ENCODE measurements at places on chromosomes 5 and 9. TPM values are rescaled to one million over a fixed set of nuclear protein-coding genes. Genes with fewer than 3 reads are reported as not detected.

GRCh38 chr9:95641586-95641985 lies 124.8 kb upstream of the PTCH1 start:
- DNase-seq: no peak

DNA sequence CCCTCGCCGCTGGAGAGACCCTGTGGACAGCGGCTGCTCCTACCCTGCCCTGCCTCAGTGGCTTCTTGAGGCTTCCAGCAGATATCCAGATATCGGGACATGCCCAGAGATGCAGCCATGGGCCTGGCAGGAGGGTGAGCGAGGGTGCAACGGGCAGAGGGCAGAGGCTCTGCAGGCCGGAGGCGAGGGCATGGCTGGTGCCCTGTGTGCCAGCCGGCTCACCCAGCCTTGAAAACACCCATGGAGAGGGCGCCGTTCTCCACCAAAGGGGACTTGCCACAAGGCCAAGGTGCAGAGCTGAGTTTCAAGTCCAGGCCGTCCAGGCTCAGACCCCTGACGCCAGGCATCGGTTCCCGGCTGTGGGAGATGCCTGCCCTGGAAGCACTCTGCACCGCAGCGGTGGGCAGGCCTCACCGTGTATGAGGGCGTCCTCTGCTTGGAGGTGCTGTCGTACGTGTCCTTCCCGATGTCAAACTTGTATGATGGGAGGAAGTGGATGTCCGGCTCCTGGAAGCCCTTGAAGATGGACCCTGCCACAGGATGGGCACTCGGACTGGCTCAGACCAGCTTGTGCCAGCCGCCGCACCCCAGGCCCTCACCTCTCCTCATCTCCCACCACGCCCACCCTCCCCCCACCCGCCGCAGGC lies 8.9 kb downstream of the INPP5E start:
- DNase-seq: no peak

DNA sequence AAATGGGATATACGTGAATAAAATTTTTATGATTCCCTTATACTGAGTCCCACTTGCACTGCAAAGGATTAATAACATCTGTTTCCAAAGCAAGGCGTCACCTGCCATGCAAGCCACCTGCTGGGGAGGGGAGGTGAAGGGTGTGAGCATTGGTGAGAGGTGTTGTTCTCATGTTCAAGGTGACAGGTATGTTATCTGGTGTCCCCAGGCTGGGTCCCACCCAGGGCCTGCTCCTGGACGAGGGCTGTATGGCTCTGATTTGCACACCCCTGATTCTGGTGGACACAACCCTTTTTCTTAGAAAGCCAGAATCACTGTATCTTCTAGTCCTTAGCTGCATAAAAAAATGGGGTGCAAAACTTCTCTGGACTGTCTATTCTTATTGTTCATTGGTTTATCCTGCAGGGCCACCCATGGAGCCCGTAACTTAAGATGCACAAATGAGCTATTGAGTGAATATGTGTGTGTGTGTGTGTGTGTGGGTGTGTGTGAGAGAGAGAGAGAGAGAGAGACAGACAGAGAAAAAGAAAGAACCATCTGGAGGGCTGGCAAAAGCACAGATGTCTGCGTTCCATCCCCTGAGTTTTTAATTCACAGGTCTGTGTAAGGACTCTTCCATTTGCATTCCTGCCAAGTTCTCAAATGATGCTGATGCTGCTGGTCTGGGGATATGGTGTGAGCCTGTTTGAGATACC lies 53.7 kb downstream of the SYK start:
- no peak for DNase-seq

GRCh38 chr5:68067976-68068603 lies 147.5 kb upstream of the PIK3R1 start:
- DNase-seq: no peak

DNA sequence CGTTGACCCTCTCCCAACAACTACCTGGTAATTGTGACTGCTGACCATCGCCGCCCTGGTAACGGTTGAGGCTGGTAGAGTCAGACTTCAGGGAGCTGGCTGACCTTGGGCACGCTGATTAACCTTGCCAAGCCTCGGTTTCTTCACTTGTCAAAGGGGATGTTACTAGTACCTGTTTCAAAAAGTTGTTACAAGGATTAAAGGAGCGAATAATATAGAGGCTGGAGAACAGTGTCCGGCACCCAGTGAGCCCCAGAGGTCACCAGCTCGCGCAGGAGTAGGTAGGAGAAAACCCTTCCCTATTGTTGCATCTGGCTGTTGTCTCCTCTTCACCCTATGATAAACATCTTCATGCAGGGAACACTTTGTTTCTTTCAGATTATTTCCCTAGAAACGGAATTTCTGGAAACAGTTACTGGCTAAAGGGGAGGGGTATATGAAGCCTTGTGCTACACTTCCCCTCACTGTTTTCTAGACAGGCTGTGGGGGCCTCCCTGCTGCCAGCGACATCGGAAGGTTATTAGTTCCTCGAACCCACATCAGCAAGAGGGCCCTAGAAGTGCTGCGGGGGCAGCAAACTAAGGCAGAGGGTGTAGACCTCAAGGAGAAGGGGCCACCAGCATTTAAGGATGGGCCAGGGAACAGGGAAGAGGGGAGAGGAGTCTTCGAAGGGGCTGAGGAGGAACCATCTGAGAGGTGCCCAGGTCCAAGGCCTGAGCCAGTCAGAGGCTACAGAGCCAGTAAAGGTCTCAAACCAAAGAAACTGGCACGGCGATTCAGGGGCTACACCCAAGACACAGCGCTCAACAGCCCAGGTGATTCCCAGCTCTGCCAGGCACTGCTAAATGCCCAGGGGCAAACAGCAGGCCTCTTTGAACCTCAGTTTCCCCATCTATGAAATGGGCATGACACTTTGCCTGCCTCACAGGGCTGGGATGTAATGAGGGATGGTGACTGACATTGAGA lies 37.6 kb downstream of the HRH2 start:
- no peak for DNase-seq

DNA sequence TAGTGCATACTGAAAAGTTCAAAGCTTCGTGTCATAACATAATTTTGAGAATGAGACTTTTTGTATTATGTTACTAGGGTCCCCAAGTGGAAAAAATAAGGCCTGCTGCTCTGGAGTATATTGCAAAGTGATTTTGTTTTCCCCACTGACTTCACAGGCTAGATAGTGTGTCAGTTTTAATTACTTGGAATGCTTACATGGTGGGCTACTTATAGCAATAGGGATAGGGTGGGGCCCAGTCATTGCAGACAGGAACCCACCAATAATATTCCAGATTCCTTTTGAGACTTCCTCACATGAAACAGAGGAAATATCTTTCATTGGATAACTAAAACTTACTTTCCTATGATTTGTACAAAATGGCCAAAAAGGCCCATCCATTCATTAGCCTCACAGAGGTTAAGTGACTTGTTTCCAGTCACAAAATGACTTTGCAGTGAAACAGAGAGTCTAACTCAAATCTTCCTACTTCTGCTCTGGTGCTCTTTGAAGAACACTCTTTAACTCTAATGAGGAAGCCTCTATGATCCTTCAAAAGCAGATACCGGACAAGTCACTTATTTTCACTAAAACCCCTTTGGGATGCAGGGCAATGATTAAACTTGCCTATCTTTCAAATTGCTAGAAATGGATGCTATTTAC lies 16.2 kb upstream of the MEF2C start:
- no peak for DNase-seq

GRCh38 chr9:127915801-127916719 lies 781 bp downstream of the ST6GALNAC4 start:
- DNase-seq: no peak

GRCh38 chr5:72556351-72557166 lies 49.3 kb upstream of the ZNF366 start:
- DNase-seq: peak; percentile 59

DNA sequence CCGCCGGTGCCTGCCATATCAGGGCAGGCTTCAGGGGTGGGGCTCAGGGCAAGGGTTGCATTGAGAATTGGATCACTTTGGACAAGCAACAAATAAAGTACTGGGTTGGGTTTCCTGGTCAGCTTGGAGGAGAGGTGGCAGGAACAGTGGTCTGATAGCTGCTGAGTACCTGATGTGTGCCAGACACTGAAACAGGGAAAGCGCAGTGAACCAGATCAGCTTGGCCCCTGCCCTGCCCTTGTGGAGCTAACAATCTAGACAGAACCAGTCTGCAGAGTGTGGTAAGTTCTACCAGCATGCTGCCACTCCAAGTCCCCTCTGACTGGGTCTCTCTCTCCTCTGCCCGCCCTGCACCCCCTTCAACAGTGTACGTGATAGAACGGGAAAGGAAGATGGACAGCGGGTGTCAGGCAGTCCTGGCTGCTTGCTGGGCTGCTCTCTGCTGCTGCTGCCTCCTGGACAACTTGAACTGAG lies 53.4 kb downstream of the CYSTM1 start:
- no peak for DNase-seq

DNA sequence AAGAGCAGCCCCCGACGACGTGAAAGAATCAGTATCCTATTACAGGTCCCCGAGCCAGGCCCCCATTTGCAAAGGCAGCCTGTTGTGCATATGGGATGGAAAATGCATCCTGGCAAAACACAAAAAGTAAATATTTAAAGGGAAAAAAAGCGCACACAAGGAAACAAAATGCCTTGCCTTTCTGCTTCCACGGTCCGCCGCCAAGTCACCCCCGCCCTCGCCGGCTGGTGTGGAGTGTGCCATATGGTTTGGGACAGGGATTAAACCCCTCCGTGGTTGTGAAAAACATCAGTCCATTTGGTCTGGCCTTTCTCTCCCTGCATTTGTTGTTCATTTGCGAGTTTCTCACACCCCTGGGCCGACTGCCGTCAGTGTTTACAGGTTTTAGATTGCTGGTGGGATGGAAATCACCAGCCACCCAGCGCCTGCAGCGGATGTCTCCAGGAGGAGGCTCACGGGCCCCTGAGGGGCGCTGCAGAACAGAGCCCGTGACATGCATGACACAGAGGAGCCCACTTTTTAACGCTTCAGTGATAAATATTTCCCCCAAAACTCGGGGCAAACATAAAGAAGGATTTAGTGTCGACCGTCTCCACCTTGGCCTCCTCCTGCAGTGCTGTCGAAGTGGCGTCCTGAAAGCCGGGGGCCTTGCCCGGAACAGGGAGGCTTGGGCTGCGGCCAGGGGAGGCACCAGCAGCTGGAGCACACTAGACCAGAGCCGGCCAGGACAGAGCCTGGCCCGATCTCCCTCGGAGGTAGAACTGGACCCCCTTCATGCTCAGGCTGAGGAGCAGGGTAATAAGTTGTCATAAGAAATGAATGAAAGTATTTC lies 161.5 kb downstream of the HSD17B3 start:
- no peak for DNase-seq

DNA sequence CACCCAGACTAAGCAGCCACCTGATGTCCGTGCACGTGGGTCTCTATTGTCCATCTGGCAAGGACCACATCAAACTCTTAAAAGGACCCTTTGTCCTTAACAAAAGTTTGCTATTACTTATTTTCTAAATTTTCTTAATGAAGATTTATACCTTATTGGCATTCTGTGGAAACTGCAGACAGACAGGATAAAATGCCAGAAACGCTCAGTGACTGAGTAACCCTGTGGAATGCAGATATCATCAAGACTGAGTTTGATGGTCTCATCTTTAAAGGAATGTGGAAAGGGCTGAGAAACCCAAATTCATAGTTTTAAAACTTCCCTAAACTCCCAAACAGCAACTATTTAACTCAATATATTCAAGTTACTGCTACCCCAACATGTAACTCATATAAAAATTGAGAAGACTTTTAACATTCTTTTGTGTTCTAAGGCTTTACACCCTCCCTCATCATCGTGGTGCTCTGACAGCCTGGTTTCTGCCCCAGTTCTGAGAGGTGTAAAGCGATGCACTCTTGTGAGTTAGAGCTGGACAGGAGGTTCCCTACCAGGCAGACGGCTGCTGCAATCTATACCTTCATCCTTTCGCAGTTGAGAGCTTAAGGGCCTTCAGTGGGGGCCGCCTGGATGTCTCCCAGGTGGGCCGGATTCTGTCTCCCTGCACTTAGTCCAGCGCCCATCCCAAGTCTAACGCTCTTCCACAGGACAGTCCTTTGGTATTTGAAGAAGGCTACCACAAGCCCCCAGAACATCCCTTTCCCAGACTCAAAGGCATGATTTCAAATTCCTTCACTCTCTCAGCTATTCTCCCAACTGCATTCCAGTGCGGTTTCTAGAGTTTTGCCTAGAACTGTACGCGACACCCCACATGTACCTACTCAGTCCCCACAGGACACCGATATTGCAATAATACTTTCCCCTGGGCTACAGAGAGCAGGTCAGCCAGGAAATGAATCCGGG lies 68.9 kb downstream of the DAP start:
- DNase-seq: no peak

DNA sequence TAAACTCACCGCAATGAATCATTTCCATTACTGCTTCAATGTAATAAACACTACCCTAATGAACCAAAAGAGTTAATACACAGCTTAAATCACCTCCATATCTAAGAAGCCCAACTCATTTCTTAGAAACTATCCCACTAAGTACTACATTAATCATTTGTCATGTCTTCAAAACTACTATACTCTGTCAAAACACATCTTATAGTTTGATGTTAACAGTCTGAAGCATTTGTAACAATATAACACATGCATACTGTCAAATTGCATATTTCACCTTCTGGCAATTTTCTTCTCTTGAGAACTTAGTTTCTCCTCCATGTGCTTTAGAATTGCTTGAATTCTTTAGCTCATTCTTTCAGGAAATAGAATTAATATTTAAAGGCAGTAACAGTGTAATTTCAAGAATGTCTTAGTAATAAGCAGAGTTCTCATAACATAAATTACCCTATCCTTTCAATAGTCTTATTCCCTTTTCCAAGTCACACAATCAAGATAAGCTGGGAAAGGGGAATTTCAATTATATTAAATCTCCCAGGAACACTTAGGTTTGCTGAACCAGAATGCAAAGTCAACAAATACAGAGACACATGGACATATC lies 199.7 kb downstream of the ATPSCKMT start:
- DNase-seq: no peak

GRCh38 chr5:36392818-36393217 lies 91.1 kb upstream of the RANBP3L start:
- no peak for DNase-seq

- DNase-seq: no peak
These were observed 101.2 kb downstream of the NLN start for GRCh38 chr5:65823204-65823603.

DNA sequence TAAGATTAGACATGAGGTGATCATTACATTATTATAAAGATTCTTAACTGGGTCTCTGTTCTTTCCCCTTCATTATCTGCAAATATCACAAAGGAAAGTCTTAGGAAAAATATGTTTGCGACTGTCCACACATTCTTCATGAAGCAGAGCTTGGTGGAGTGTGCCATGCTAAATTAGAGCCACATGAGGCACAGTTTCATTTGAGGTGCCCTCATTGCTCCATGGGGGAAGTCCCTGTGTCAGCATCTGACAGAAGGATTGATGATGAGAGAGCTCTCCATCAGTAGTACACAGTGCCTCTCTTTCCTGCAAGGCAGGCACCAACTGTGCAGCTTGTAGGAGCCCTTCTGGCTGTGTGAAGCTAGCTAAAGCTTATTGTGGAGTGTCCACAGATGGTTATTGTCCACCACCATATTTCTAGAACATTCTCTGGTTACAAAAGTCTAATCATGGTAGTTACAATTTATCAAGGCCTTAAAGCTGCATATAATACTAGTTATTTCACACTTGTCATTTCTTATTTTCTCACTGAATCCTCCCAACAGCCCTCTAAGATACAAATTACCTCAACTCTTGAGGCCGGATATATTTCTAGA lies 63.9 kb downstream of the C9orf152 start:
- no peak for DNase-seq

LRRC8A gene
- 28.9 TPM for polyA plus RNA-seq

CCL27 gene
- 0.95 TPM for polyA plus RNA-seq

PLEKHG4B gene
- 15.8 TPM for polyA plus RNA-seq

SLC46A2 gene
- polyA plus RNA-seq: 0.91 TPM

FOXD4 gene
- polyA plus RNA-seq: 0.84 TPM

DPYSL3 gene
- polyA plus RNA-seq: 83.8 TPM

FOXD4L4 gene
- polyA plus RNA-seq: not detected

CDHR2 gene
- 0.18 TPM for polyA plus RNA-seq

NUDCD2 gene
- polyA plus RNA-seq: 56.7 TPM

ANKRD34B gene
- not detected for polyA plus RNA-seq
